ENCODE measurements at places on chromosomes 3 and 15.

DNA sequence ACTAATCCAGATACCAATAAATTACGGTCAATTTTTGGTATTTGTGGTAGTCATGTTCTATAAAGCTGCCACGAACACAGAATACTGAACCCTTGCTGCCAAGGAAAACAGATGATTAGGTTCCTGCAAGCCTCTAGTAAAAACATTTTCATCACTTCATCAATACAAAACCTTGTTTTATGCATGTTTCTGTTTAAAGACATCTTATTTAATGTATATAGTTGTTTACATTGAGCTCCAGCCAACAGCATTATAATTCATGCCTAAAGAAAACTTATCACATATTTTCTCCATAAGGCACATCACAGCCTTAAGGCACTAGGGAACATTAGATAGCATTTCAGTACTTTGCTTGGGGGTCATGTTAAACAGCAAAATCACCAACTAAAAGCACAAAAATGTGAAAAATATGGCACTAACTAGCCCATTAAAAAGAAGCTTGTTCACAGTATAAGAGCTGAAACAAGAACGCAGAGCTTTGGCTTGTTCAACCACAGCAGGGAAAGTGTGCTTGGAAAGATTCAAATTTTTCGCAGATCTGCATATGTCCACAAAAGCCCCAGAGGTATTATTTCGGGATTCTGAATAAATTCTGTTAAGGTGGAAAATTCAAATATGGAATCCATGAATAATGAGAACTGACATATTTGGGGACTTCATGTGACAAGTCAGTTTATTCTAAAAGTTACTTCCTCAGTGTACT is 27.7 kb downstream of the POLQ start:
- DNase-seq, result no peak

GRCh38 chr15:100216182-100216581 is 125.6 kb downstream of the ADAMTS17 start:
- no peak for DNase-seq

DNA sequence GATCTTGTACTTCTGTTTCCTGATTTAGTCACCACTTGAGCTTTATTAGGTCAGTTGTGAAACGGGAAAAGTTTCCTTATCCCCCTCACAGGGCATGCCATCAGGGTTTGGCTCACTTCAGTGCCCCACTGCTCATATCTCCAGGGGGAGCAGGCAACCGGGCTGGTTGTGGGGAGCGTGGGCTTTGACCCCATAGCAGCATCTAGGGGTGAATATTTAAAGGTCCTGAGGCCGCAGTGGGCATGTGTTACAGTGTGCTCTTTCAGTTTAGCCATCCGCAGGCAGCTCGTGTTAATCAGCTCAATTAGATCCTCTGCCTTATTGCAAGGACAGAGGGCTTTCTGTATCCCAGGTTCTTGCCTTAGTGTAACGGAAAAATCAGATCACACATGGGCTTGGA is 71.9 kb downstream of the MRPL46 start:
- DNase-seq, result no peak

DNA sequence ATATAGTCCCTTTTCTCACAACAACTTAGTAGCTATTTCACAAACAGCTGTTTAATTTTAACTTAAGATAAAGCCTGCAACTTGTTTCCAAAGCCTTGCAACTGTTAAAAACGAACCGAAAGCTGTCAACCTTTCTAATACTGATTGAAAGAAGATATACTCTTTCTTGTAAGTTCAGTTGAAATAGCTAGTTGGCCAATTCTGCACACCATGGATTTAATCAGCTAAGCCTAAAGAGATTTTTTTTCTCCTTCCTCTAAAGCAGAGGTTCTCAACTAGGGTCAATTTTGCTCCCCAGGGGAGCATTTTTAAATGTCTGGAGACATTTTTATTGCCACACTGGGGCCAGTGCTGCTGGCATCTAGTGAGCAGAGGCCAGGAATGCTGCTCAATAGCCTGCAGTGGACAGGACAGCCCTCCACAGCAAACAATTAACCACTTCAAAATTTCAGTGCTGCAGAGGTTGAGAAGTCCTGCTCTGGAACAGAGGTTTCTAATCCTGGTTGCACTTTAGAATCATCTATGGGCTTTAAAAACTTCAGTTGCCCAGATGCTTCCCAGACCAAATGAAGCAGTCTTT is 26.2 kb downstream of the MINDY4B start:
- DNase-seq, result no peak

DNA sequence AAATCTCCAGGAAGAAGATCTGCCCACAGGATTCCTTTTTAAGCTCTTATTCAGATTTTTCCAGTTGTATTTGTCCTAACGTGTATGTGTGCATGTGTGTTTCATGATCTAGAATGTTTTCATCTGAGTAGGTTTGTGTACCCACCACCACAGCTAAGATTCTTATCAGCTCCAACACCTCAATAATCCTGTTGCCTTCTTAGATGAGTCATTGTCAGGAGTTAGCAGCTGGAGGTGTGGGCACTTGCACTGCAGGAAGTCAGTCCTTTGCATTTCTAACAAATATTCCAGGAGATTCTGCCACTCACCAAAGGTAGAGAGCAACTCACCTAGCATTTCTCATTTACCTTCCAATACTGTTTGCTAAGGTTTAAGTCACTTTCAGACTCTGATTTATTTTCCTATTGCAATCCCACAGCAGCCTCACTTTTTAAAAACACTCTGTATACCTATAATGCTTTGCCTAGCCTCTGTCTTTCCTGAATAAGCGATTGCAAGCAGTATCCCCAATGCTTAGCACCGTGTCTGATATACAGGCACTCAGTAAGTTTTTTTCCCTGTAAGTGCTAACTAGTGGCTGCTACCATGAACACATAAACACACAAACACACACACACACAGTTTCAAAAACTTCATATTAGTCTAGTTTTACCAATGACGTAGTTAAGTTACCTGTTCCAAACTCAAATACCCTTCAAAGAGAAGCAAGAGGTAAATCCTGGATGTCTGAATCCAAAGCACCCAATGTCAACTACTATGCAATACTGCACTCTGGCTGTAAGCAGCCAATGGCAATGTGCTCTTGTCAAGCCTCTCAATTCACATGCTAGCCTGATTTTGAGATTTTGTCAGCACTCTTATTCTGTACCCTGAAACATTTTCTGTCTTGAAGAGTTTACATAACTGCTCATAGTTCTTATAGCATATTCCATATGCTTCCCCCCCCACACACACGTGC is 713.5 kb upstream of the LMCD1 start:
- DNase-seq, result peak; percentile 18

- no peak for DNase-seq
Observed at GRCh38 chr3:132787616-132788300, 65.5 kb upstream of the NPHP3 start.
